ENCODE measurements at places on chromosomes 3 and 15. TPM values are rescaled to one million over a fixed set of nuclear protein-coding genes. Genes with fewer than 3 reads are reported as not detected.
A peak's percentile ranks its signal among the peaks of the same experiment; 100 is the strongest.

Gene CFAP92
- total RNA-seq: 5.2 TPM

DNA sequence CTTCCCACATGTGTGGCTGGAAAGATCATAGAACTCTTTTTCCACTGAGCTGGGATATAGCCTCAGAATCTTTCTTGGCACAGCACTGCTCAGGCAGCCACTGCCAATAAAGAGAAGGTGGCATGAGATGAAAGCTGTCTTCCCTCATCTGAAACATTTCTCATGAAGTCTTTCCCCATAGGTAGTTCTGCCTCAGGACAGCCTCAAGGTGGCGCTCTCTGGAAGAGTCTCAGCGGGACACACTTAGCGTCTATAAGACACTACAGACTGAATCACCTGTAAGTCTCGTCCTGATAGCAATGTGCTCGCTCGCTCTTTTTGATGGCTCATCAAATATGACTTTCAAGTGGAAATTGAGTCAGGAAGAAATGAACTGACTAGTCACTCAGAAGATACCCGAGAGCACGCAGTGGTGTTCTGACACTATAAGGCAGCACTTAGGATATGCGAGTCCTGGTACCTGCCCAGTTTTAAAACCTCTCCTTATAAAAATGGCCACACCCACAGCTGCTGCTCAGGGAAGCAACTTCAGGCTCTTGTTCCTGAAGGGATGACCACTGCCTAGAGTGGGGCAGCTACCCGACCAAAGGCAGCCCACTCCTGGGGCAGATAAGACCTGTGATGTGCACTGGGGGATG, 269.5 kb downstream of the SUCLG2 start:
- DNase-seq: peak; percentile 29

DNA sequence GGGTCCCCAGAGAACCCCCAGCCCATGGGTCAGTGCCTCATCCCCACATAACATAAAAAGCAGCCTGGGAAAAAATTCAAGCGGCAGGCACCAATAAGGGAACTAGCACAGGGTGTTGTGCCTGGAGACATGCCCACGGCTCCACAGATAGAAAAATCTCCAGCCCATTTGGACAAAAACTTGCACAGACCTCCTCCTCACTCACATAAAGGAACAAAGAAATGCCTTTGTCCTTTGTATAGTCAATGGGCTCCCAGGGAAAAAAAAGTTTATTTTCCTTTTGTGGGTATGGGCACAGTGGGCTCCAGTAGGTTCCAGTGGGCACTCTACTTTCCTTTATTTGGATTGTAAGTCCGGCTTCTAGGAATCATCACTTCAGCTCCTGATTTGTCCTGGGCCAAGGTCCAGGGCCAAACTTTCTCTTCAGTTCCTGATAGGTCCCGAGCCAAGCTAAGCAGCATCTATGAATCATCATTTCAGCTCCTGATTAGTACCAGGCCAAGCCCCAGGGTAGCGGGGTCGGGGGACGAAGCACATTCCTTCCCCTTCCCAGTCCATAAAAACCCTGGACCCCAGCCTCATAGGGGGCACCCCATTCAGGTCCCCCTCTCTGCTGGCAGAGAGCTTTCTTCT, 1.6 kb upstream of the DNAH12 start:
- no peak for DNase-seq

- DNase-seq: no peak
These were observed 312.4 kb downstream of the RSL24D1 start for GRCh38 chr15:54884312-54884711.

DNA sequence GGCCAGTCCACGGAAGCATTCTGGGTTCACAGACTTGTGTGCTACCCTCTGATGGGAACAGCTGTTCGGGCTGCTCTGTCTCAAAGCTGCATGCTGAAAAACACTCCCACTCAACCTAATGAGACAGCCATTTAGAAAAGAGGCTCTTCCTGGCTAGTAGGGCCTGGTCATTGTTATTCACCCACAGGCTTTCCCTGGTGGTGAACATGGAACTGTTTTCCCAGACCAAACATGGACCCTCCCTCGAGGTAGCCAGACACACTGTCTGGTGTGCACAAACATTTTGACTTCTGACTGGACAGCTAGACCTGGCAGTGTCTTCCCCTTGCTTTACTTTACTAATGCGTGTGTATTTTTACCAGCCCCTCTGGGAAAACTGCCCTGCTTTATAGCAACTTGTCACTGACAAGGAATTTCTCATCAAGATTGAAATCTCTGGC, 39.0 kb downstream of the MECOM start:
- no peak for DNase-seq

Gene ZIC1
- not detected for total RNA-seq

Gene EFCAB12
- 0.72 TPM for total RNA-seq

Gene RHOV
- total RNA-seq: 1.7 TPM

GRCh38 chr15:40554161-40554525, 10.7 kb downstream of the CCDC32 start:
- no peak for DNase-seq

Gene PIK3CA
- total RNA-seq: 2.6 TPM

Gene LMAN1L
- 83.5 TPM for total RNA-seq

Gene GOLGA6A
- total RNA-seq: 1.1 TPM

Gene NANOGP8
- not detected for total RNA-seq

All from stomach (tissue), 19 donors.